ENCODE measurements at places on chromosomes 2 and 18.

DNA sequence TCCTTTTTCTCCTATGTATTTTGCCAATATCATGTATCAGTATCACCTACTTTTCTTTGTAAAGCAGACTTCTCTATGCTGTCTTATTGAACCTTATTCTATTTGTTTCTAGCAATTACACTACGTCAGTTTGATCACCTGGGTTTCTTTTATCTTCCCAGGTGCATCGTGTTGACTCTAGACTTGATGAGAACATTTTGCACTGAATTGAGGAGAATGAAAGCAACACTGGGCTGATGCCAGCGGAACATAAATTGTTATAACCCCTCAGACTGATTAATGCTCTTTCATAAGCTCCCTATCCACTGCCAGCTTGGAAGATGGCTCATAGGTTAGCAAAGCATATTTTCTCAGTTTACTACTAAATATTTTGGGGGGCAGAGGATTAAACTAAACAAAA is 140.6 kb downstream of the EPHA4 start:
- no peaks in the 10 kb centered on the region for H3K27me3 ChIP-seq
- H3K27ac ChIP-seq = no peak overlapping the region
- peaks cover 24% of the 10 kb centered on the region for H3K36me3 ChIP-seq
- H3K4me1 ChIP-seq = peaks cover 3% of the 10 kb centered on the region

DNA sequence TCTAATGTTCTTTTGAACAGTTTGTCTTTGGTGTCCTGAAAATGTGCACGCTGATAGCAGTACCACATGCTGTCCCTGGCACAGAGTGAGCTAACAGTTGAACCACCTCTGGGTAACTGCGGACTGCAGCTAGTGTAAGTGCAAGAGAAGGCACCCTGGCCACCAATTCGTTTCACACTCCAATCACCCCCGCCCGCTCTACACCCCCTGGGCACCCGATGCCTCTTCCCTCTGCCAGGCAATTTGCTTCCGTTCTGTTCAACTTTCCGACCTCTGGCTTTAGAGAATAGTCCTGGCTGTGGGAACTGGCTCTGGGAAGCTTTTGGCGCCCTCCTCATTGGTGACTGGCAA is 1.4 kb downstream of the DOCK10 start:
- H3K4me3 ChIP-seq = peak overlapping the region; percentile 88
- H3K4me1 ChIP-seq = peaks cover 57% of the 10 kb centered on the region
- peak overlapping the region; percentile 96 for H3K27ac ChIP-seq
- DNase-seq = peak; percentile 62
- H3K36me3 ChIP-seq = peaks cover 11% of the 10 kb centered on the region

DNA sequence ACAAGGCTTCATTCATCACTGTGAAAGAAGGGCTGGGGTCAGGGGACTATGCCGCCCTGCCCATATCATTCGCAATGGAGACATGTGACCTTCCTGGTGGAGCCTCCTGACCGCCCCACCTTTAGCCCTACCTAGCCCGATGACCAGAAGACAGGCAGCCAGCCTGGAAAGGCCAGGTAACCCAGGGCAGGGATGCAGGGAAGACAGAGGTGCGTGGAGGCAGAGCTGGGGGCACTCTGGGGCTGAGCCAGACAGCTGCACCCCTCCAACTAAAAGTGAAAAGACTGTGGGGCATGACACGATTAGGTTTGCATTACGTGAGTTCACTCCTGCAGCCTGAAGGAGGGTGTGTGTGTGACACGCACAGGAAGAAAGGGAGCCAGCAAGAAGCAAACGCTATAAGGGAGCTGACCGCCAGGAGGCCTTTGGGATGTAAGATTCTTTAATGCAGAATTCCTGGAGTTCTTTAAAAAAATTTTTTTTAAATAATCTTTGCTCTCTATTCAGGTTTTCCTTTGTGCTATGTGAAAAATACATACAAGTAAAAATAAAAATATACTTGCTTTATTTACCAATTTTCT is 3.7 kb upstream of the HES6 start:
- DNase-seq = no peak
- peaks cover 2% of the 10 kb centered on the region for H3K4me1 ChIP-seq
- peaks cover 2% of the 10 kb centered on the region for H3K27me3 ChIP-seq
- H3K36me3 ChIP-seq = peaks cover 5% of the 10 kb centered on the region

DNA sequence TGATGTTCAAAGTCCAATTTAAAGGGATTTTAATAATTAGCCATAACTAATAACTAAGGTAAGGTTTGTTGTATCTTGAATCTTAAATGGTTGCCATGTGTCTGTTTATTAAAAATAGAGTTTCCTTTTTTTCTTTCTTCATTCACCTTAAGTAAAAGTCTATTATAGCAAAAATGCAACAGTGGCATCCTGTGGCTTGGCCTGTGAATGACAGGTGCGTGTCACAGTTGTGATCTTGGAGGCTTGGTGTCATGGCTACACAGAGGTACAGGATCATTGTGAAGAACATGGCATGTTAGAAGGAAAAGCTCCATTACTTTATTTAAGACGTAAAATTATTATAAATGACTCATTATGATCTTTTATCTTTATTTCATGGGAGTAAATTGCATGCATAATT is 246.1 kb downstream of the BCL2 start:
- H3K36me3 ChIP-seq = no peaks in the 10 kb centered on the region
- no peak overlapping the region for H3K27ac ChIP-seq
- peak; percentile 37 for DNase-seq
- no peak overlapping the region for H3K4me3 ChIP-seq
- peaks cover 10% of the 10 kb centered on the region for H3K27me3 ChIP-seq

DNA sequence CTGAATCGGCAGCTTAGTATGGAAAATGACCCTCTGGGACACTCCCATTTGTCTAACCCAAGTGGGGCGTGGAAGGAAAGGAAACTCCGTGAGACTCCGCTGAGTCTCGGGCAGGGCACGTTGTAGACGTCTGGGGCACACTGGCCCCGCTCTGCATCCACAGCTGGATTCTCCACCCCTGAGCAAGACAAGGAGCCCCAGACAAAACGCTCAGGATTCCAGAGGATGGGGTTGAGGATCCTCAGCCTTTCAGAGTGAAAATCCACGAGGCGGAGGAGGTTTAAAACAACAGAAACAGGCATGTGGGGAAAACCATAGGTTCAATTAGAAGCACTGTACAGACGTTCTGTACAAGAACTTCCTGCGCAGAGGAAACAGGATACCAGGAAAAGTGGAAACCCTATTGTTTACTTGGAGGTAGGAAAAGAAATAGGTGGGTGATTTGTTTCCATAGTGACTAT is 124.9 kb upstream of the ZNF236 start:
- H3K27me3 ChIP-seq = peaks cover 37% of the 10 kb centered on the region
- no peak for DNase-seq
- no peak overlapping the region for H3K4me3 ChIP-seq
- H3K4me1 ChIP-seq = no peaks in the 10 kb centered on the region
- H3K36me3 ChIP-seq = no peaks in the 10 kb centered on the region

GRCh38 chr2:105867587-105867986 is 122.9 kb downstream of the NCK2 start:
- H3K4me3 ChIP-seq = no peak overlapping the region
- peaks cover 91% of the 10 kb centered on the region for H3K4me1 ChIP-seq
- no peaks in the 10 kb centered on the region for H3K27me3 ChIP-seq
- DNase-seq = no peak

DNA sequence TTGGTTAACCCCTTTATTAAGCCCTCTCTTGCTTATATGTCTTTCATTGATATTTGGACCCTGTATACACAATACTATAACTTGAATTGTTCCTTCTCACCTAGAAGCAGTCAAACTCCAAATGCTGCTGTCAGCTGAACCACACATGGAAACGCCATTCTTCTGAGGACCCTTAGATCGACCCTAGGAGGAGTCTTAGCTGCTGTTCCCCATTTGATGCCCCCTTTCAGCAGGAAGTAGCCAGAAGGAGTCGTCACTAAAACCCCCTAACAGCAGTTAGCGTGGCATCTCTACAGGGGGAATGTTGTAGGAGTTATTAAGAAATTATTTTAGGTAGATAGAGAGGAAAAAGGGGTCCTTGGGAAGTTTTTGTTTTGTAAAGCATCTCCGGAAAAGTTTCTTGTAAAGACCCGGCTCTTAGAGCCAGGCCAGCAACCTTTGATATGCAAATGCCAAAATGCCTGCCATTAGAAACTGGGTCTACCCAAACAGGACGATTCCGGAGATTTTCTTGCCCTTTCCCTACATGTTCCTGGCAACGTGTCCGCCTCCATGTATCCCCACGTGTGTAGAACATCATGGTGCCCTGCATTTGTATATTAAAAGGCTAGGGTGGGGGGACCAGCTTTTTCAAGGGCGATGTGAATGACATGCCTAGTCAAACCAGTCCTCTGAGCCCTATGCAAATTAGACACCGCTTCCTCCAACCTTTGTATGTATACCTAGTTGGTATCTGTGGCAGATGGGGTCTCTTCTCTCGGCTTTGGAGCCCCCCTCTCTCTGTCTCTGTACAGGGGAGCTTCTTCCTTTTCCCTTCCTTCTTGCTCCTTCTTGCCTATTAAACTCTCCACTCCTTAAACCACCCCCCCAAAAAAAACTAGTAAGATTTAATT is 638.4 kb upstream of the POU3F3 start:
- no peaks in the 10 kb centered on the region for H3K27me3 ChIP-seq
- DNase-seq = no peak
- no peak overlapping the region for H3K4me3 ChIP-seq
- no peaks in the 10 kb centered on the region for H3K4me1 ChIP-seq
- no peak overlapping the region for H3K27ac ChIP-seq

GRCh38 chr2:223589901-223590300 is 12.3 kb downstream of the SCG2 start:
- H3K27me3 ChIP-seq = no peaks in the 10 kb centered on the region
- DNase-seq = no peak
- no peaks in the 10 kb centered on the region for H3K4me1 ChIP-seq
- no peaks in the 10 kb centered on the region for H3K36me3 ChIP-seq
- H3K4me3 ChIP-seq = no peak overlapping the region

DNA sequence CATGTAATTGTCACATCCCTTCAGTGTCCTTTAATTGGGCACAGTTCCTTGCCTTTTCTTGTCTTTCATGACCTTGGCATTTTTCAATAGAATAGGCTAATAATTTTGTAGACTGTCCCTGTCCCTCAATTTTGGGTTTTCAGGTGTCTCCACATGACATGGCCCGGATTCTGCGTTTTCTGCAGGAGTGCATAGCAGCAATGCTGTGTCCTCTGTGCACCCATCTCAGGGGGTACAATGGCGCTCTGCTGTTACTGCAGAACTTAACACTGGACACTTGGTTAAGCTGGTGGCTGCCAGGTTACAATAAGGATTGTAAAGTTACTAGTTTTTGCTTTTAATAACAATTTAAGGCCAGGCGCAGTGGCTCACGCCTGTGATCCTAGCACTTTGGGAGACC is 51.3 kb downstream of the INPP5D start:
- H3K27me3 ChIP-seq = no peaks in the 10 kb centered on the region
- no peak overlapping the region for H3K4me3 ChIP-seq
- no peak for DNase-seq
- peaks cover 60% of the 10 kb centered on the region for H3K4me1 ChIP-seq
- no peaks in the 10 kb centered on the region for H3K36me3 ChIP-seq
- H3K27ac ChIP-seq = no peak overlapping the region

DNA sequence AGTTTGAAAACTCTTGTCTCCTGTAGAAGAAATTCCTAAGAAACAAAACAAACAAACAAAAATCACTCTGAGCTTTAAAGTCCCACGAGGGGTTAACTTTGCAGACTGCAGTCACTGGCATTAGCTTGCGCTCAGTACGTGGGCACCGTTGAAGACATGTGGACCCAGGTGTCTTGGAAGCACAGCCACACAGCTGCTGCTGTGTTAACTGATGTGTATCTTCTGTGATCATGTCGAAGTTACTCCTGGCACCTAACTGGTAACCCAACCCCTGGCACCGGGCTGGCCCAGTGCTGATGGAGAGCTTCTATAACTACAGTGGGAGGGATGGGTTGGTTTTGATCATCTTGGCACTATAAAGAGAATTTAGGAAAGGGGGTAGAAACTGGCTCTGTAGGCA is 51.6 kb upstream of the FHL2 start:
- no peak overlapping the region for H3K4me3 ChIP-seq
- H3K36me3 ChIP-seq = no peaks in the 10 kb centered on the region
- H3K4me1 ChIP-seq = no peaks in the 10 kb centered on the region
- H3K27me3 ChIP-seq = peaks cover 22% of the 10 kb centered on the region
- DNase-seq = no peak

DNA sequence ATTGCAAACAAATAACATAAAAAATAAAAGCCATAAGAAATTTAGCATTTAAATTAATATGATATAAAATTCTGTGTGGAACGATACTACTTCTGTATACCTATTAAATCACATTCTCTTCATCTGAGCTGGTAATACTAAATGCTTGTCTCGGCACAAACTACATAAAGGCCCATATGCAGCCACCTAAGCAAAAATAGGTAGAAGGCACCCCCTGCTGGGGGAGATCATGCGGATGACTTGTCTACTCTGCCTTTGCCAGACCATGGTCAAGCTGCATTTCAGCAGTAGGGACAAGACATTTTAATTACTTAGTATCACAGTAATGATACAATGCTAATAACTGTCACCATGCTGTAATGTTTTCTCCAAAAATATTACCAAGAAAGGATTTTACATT is 108.0 kb downstream of the CDH19 start:
- no peak overlapping the region for H3K27ac ChIP-seq
- no peaks in the 10 kb centered on the region for H3K27me3 ChIP-seq
- no peaks in the 10 kb centered on the region for H3K36me3 ChIP-seq
- H3K4me1 ChIP-seq = no peaks in the 10 kb centered on the region
- H3K4me3 ChIP-seq = no peak overlapping the region

GRCh38 chr18:79483971-79484491 is 88.3 kb downstream of the NFATC1 start:
- H3K4me3 ChIP-seq = no peak overlapping the region
- peaks cover 14% of the 10 kb centered on the region for H3K36me3 ChIP-seq
- DNase-seq = no peak
- peaks cover 3% of the 10 kb centered on the region for H3K4me1 ChIP-seq
- no peaks in the 10 kb centered on the region for H3K27me3 ChIP-seq

DNA sequence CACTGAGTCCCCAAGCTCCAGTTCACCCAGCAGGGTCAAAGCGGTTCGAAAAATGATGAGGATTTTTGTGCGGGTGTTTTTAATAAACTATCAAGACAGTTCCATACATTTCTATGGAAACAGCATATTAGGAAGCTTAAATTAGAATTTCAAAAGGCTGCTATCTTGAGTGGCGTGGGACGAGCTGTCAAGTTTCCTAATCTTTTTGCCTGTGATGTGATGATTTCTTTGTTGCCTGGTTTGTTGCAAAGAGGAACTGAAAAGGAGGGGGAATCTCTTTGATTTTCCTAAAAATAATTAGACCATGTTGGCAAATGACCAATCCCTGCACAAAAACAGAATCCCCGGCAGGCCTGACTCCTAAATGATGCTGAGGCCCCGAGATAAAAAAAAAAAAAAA is 66.1 kb upstream of the ATG16L1 start:
- peaks cover 55% of the 10 kb centered on the region for H3K36me3 ChIP-seq
- H3K27me3 ChIP-seq = no peaks in the 10 kb centered on the region
- H3K4me1 ChIP-seq = no peaks in the 10 kb centered on the region
- no peak overlapping the region for H3K27ac ChIP-seq
- no peak for DNase-seq

- no peak for DNase-seq
- H3K27ac ChIP-seq = no peak overlapping the region
- no peaks in the 10 kb centered on the region for H3K36me3 ChIP-seq
- H3K4me3 ChIP-seq = no peak overlapping the region
- no peaks in the 10 kb centered on the region for H3K4me1 ChIP-seq
- H3K27me3 ChIP-seq = no peaks in the 10 kb centered on the region
Measured at GRCh38 chr2:140359056-140359771, 1579.0 kb upstream of the NXPH2 start.

GRCh38 chr2:28274911-28275685 is 117.6 kb upstream of the FOSL2 start:
- no peak overlapping the region for H3K27ac ChIP-seq
- peaks cover 24% of the 10 kb centered on the region for H3K36me3 ChIP-seq
- H3K27me3 ChIP-seq = no peaks in the 10 kb centered on the region
- peak; percentile 29 for DNase-seq
- no peak overlapping the region for H3K4me3 ChIP-seq
- H3K4me1 ChIP-seq = peaks cover 56% of the 10 kb centered on the region
